ENCODE measurements at places on chromosomes 16 and 17.

DNA sequence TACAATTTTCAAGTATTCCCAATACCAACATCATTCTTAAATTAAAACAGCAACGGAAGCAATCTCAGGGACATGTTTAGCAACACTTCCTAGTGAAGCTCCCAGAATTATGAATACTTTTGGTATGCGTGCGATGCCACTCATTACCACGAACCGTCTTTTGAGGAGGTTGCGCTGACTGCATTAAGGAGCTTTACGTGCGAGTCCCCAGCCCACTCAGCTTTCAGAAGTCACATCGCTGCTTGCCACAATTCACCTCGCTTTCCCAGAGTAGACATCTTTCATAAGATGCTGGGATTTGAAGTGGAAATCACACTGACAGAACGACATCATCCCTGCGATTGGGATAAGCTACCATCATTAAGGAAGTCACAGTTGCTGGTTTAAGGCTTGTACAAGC lies 441.6 kb upstream of the HSBP1 start:
- no peak for DNase-seq

GRCh38 chr17:149231-149630 lies 11.9 kb downstream of the SCGB1C2 start:
- DNase-seq, result no peak

DNA sequence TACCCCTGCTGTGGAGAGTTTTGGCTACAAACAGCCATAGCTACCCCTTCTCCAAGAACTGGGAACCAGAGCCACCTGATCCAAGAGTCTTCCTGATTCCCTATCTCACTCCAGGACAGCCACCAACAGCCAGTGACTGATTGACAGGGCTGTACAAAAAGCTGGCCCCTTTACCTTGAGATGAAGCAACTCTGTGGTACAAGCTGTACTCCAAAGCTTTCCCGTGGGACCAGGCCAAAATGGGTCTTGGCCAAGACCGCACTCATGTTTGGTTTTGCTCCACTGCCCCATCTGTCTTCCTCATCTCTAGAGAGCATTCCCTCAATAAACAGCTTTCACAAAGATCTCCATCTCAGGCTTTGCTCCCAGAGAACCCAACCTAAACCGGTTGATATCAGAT lies 43.6 kb downstream of the RNF157 start:
- DNase-seq, result no peak

DNA sequence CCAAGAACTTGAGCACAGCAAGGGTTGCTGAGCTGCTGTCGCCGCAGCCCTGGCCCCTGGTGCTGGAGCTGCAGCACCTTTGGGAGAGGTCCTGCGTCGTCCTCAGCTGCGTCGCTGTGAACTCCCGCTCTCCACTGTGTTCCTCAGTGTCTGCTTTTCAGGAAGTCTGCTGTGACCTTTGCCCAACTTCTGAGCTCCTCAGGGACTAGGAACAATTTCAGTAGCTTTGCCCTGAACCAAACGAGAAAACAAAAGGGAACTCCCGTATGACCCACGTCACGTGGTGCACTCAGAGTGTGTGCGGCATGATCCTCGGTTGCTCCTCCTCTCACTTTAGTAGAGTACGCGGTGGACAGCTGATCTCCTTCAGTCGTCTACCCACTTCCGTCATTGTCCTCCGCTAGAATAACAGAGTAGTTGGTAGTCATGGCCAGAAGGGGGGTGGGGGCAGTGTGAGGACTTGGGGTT lies 44.2 kb downstream of the WDR45B start:
- DNase-seq, result no peak

- no peak for DNase-seq
Observed at GRCh38 chr17:21200590-21201297, 13.2 kb downstream of the TMEM11 start.

- no peak for DNase-seq
Observed at GRCh38 chr17:31581491-31581890, 190.0 kb downstream of the RAB11FIP4 start.

- no peak for DNase-seq
Observed at GRCh38 chr16:49127103-49127502, 154.5 kb downstream of the CBLN1 start.

DNA sequence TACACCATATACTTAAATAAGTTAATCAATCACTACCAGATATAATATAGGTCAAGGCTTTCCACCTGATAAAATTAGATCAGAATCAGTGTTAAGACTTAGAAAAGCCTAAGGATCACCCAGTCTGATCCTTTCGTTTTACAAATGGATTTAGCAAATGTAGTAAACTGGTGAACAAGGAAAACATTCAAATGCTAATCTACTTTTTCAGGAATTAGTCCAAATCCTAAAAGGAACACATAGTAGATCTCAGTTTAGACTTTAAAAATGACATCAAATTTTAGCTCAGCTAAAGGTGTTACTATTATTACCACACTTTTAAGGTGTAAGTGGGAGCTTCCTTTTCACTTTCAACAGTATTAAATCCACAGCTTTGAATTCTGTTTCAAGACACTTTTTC lies 12.0 kb downstream of the PHLPP2 start:
- DNase-seq, result no peak

GRCh38 chr16:2237493-2238149 lies 1.4 kb downstream of the DNASE1L2 start:
- no peak for DNase-seq

- no peak for DNase-seq
Observed at GRCh38 chr17:77140878-77141767, at the start of gene SEC14L1. SEC14L1 (plus strand) TSS chr17:77140969; CDS start chr17:77143597, 2,628 bp downstream.

- DNase-seq, result no peak
Observed at GRCh38 chr16:53893731-53894435, 189.9 kb downstream of the FTO start.

GRCh38 chr16:88784074-88784855 lies 755 bp downstream of the PIEZO1 start:
- DNase-seq, result no peak

All from left renal pelvis (tissue), 4 donors.